ENCODE measurements at places on chromosomes 5 and 9. TPM values are rescaled to one million over a fixed set of nuclear protein-coding genes. Genes with fewer than 3 reads are reported as not detected.

DNA sequence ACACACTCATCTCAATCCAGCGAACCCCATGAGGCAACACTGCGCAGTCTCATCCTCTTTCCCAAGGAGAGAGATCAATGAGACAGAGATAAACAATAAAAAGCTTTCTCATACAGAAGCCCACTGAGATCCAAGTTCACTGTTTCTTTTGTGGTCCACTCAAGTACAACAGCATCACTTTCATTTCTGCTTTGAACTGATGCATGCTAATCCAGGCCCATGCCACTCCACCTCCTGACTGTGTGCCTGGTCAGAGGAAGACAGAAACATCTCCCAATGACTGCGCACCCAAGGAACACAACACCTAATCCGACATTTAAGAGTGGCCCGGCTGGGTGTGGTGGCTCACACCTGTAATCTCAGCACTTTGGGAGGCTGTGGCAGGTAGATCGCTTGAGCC lies 104.0 kb downstream of the SERINC5 start:
- no peak overlapping the region for H3K4me3 ChIP-seq
- peaks cover 55% of the 10 kb centered on the region for H3K4me1 ChIP-seq
- H3K27me3 ChIP-seq = no peaks in the 10 kb centered on the region
- no peak for DNase-seq

- H3K27ac ChIP-seq = no peak overlapping the region
- no peaks in the 10 kb centered on the region for H3K27me3 ChIP-seq
These were observed 2.4 kb upstream of the GLT6D1 start for GRCh38 chr9:135641745-135642144.

DNA sequence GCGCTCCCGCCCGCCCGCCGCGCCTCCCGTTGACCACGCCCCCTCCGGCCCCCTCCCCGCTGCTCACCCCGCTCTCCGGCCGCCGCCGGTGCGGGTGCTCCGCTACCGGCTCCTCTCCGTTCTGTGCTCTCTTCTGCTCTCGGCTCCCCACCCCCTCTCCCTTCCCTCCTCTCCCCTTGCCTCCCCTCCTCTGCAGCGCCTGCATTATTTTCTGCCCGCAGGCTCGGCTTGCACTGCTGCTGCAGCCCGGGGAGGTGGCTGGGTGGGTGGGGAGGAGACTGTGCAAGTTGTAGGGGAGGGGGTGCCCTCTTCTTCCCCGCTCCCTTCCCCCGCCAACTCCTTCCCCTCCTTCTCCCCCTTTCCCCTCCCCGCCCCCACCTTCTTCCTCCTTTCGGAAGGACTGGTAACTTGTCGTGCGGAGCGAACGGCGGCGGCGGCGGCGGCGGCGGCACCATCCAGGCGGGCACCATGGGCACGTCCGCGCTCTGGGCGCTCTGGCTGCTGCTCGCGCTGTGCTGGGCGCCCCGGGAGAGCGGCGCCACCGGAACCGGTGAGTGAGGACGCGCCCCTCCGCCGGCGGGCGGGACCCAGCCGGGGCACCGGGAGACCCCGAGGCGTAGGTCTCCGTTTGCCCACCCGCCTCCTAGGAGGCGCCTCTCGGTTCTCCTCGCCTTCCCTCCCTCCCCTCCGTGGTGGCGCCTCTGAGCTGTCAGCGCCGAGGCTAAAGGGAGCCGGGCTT lies at the start of gene VLDLR:
VLDLR (plus strand) TSS at position 66 of the 739 bp plus-strand sequence; CDS start at position 469, 403 bp downstream.
- H3K4me3 ChIP-seq = peak within 1 kb of the TSS; percentile 85
- H3K4me1 ChIP-seq = peaks cover 18% of the 10 kb centered on the region
- peak within 1 kb of the TSS; percentile 70 for H3K27ac ChIP-seq
- peaks cover 5% of the 10 kb centered on the region for H3K36me3 ChIP-seq
- peaks cover 51% of the 10 kb centered on the region for H3K27me3 ChIP-seq
- DNase-seq = peak; percentile 41

GRCh38 chr9:71637926-71638325 lies 130.4 kb downstream of the CEMIP2 start:
- peaks cover 29% of the 10 kb centered on the region for H3K4me1 ChIP-seq
- no peak overlapping the region for H3K4me3 ChIP-seq
- H3K27ac ChIP-seq = no peak overlapping the region
- H3K27me3 ChIP-seq = peaks cover 7% of the 10 kb centered on the region
- DNase-seq = no peak

- H3K36me3 ChIP-seq = peaks cover 45% of the 10 kb centered on the region
- H3K4me3 ChIP-seq = no peak overlapping the region
- H3K27ac ChIP-seq = no peak overlapping the region
- no peak for DNase-seq
- H3K27me3 ChIP-seq = no peaks in the 10 kb centered on the region
- H3K4me1 ChIP-seq = peaks cover 4% of the 10 kb centered on the region
These were observed 18.3 kb downstream of the FBXW5 start for GRCh38 chr9:136926154-136926704.

DNA sequence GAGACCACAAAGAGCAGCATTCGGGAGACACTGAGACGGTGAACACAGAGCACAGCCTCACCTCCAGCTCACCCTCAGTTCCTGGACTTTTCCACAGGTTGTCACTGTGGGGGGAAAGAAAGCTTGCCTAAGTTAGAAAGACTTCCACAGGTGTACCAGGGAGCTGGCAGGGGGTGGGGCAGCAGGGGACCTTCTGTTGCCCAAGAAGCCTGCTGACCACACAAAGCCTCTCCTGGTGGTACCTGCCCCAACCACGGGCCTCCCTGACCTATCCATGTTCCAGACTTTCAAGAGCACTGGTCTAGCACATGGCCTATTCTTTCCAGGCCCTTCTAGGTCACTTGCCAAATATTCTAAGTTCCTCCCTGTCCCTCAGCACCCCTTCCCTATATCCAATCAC lies 550.8 kb downstream of the BNC2 start:
- no peak overlapping the region for H3K27ac ChIP-seq
- DNase-seq = no peak
- H3K27me3 ChIP-seq = no peaks in the 10 kb centered on the region
- peaks cover 3% of the 10 kb centered on the region for H3K4me1 ChIP-seq
- no peak overlapping the region for H3K4me3 ChIP-seq

GRCh38 chr5:28548856-28549255 lies 1510.5 kb upstream of the CDH9 start:
- H3K4me1 ChIP-seq = no peaks in the 10 kb centered on the region
- no peaks in the 10 kb centered on the region for H3K36me3 ChIP-seq
- no peak overlapping the region for H3K27ac ChIP-seq
- DNase-seq = no peak

The TRAF1 gene
- total RNA-seq = 51.6 TPM

The MYOZ3 gene
- total RNA-seq = not detected

DNA sequence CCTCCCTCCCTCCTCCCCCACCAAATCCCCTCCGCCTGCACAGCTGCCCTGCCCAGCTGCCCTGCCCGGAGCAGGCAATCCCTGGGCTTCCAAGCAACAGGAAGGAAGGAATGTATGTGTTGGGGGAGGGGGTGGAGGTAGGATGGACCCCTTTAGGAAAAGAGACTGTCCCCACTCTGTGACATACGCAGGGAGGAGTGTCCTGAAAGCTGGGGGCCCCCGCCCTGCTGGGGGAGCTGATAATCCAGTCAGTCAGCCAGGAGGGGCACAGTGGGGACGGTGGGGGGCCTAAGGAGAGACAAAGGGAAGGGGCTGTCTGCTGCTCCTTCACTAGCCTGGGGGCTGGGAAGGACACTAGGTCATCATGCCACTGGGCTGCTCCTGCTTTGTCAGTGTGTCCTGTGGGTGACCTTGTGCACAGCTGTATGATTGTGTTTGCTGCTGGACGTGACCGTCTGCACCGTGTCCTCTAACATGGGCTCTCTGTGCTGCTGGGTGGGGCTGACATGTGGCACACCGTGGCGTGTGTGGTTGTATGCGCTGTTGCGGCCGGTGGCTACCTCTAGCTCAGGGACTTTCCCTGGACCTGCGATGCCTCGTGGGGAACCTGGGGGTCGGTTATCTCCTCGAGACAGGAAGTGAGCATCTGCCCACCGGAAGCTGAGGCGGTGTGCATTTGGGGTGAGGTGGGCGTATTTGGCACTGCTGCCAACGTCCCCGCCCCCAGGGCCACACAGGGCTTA lies 3.0 kb downstream of the N4BP3 start:
- H3K36me3 ChIP-seq = no peaks in the 10 kb centered on the region
- H3K27ac ChIP-seq = peak overlapping the region; percentile 84
- H3K27me3 ChIP-seq = peaks cover 13% of the 10 kb centered on the region
- DNase-seq = peak; percentile 88

The AMACR gene
- 6.5 TPM for total RNA-seq
